ENCODE measurements at places on chromosomes 3 and 15.

DNA sequence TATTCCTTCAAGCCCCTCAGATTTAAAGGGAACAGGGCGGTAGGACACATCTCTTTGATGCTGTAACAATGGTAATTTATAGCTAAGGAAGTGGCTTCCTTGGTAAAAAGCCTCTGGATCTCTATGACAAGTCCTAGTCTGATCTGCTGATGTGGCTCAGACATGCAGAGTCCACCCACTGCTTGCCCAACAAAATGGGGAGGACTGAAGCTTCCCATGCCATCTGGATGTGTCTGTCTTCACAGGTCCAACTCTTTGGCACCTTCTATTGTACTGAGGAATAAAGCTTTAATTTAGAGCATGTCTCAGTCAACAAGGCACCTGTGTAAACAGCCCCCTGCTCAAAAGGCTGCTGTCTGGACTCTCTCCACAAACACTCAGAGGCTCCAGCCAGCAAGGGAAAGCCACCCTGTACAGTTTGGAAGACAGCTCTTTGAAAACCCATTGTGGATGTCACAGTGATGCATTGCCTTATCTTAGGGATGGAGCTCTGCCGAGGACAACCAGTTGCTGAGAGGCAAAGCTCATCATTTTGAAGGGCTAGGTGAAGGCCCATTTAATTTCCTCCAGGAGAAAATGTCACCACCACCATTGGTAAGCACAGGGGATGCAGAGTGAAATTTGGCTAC lies 348.6 kb upstream of the GRM7 start:
- DNase-seq = no peak

DNA sequence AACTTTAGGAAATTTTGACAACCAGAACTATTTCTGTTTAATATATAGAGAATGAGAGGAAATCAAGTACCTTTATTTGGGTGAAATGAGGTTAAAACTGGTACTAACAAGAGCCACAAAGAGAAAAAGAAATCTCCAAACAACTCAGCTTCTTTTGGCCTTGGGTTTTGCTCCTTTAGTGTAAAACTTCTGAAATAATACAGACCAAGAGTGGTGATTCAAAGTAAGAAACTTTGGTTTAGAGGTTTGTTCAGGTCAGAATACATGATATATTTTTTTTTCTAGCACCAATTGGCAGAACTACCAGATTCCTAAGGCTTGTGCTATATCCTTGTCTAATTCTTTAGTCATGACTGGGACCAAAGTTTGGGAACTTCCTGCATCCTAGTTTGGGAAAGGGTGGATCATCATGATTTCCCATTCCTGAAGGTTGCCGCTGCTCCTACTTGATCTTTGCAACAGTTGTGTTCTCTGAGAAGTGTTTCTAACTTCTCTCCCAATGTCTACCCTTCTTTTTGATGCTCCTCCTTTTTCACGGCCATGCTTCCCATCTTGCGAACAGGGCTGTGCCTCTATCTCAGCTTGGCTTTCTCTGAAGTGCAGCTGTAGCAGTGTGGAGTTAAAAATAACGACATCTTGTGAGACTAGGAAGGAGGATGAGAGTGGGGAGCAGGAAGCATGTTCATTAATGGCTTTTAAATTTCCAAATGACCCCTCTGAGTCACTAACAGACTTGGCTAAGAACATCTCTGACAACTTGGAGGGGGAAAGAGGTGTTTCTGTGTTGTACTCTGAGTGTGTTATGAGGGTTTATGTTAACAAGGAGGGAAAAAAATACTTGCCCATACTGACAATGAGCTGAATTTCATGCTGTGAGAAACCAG lies 87.7 kb downstream of the KCNAB1 start:
- no peak for DNase-seq

- no peak for DNase-seq
Observed at GRCh38 chr3:141240286-141240685, 8.7 kb downstream of the PXYLP1 start.

DNA sequence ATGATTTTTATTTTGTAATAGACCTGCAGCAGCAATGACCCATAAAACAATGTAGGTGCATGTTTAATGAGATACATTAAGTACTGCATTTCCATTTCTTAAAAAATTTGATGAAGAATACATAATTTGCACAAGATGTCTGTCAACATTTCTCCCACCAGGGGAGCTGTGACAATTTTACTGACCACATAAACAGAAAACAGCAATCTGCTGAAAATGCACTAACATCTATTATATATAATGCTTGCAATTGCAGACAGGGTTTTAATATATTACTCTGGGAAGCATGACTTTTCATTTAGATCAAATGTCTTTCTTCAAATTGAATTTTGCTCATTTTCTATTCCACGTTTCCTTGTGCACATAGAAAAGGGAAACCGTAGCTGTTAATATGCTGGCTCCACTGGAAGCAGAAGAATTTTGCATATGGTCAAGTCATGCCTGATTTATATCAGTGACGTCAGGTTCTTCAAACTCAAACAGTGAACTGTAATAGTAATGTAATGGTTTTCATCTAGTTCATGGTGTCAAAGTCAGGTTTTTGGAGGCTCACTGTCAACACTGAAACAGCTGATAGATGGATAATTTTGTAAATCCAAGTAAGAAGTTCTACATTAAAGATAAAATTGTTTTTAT lies 79.8 kb upstream of the IGF1R start:
- no peak for DNase-seq

All from stimulated activated CD4-positive, alpha-beta T cell treated with anti-CD3 and anti-CD28 coated beads, TNF-alpha, amount 100 ng/mL, for 48 hours (primary cell).